ENCODE measurements at places on chromosomes 2 and 18. TPM values are rescaled to one million over a fixed set of nuclear protein-coding genes. Genes with fewer than 3 reads are reported as not detected.
A peak's percentile ranks its signal among the peaks of the same experiment; 100 is the strongest.

DNA sequence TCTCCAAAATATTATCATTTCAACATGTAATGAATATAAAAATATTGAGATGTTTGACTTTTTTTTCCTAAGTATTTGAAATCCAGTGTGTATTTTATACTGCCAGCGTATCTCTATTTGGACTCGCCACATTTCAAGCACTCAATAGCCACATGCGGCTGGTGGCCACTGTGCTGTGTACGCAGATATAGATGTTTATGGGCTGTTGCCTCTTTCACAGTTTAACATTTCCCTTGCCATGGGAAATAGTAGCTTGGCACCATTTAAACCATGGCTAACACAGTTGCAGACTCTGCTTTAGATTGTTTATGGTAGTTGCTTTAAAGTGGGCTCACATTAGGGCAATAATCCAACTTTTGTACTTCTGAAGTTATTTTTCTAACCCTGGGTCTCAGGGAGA lies 136.6 kb upstream of the ITGB6 start:
- no peak for DNase-seq

- DNase-seq, result no peak
These were observed 35.6 kb downstream of the HDAC4 start for GRCh38 chr2:239365071-239365781.

DNA sequence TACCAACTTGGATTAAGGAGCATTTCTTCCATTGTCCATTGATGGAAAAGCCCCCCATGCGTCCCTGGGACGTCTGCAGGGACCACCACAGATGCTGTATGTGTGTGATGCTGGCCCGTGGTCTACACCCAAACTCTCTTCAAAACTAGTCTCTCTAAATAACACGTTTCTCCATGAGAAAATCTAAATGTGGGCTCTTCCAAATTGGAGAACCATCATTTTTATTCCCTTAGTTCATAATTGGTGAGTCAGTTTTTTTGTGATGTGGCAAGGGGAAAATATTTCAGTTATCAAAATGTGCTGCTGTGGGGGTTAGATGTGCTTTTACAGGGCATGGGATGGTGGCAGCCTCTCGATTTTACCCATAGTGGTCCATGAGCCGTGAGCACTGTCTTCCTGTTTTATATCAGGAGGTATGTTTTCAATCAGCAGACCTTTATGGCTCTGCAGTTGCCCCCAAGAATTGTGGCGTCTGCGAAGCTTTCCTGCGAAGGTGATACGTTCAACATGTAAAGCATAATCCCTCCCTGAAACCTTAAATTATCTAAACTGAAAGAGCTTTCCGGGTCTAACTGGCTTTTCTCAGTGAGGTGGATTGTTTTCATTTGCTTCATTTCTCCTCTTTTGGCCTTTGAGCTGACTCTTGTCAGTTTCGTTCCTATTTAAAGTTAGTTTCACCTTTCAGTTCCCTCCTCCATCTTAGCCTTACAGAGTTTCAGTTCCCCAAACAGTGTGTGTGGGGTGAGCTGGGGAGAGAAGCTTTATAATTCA lies 78.4 kb downstream of the SETBP1 start:
- no peak for DNase-seq

- DNase-seq, result no peak
These were observed 253.5 kb upstream of the NRP2 start for GRCh38 chr2:205428811-205429210.

DNA sequence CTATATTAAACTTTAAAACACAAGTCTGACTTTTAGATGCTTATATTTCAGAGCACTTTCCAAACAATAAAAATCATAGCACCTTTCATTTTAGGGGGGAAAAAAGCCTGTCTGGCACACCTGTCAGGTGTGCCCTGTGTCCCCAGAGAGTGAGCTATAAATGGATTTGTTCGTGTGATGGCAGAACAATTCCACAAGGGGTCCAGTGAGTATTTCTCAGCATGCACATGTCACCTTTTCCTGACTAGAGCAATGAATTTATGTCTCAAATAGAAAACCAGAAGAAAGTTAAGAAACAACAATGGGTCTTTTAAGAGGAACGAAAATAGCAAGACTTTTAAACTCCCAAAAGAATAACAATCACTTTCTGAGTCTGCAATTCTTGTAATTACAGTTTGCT lies 55.9 kb downstream of the ACVR1C start:
- DNase-seq, result no peak

FAM124B gene
- 4.0 TPM for polyA plus RNA-seq

GRCh38 chr2:227570615-227571014 lies 28.1 kb upstream of the SCYGR2 start:
- no peak for DNase-seq

AQP4 gene
- polyA plus RNA-seq, result 0.05 TPM

DNA sequence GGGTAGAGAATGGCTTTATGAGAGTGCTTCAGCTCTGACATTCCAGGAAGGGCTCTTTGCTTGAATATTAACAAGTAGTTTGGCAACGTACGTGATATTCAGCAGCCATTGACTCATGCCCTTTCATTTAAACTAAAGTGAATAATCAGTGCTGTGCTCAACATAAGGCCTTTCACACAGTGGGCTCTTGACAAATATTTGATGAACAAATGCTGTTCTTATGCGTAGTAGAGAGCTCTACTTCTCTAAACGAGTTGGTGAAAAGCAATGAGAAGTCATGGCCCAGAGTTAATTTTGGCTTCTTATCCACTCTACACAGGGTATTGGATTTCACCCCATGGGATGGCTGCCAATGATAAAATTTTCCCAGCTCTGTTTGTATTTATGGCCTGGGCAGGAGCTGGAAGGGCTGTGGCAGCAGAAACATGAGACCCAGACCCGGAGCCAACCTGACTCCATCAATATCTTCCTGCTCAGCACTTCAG lies 338.9 kb downstream of the CCDC85A start:
- DNase-seq, result peak; percentile 11

DNA sequence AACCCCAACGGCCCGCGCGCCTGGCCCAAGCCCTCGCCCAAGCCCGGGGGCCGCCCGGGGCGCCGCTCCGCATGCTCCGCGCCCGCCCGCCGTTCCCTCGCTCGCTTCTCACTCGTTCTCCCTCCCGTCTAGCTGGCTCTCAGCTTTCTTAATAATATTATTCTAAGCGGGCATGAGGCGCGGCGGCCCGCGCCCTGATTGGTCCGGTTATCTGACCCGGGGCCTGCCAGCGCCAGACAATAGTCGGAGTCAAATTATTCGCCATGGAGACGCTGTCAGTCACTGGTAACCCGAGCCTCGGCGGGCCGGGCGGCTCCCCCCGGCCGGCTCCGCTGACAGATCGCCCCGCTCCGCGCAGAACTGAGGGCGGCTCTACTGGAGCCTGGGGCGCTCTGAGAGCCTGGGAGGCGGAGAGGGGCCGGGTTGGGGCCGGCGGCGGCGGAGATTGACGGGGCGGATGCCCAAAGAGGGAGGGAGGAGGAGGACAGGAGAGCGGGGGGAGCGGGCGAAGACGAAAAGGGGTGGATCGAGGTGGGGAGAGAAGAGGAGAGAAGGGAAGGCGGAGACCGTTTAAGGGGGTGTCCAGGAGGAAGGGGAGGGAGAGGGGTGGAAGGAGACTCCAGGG lies at the start of gene SIX2:
TSS of gene SIX2 (minus strand) at position 150 of the 625 bp plus-strand sequence. CDS start 342 bp downstream, outside the sequence.
- DNase-seq, result peak; percentile 88

- DNase-seq, result peak; percentile 75
These were observed 2108.8 kb upstream of the PIK3C3 start for GRCh38 chr18:39846265-39846664.

DNA sequence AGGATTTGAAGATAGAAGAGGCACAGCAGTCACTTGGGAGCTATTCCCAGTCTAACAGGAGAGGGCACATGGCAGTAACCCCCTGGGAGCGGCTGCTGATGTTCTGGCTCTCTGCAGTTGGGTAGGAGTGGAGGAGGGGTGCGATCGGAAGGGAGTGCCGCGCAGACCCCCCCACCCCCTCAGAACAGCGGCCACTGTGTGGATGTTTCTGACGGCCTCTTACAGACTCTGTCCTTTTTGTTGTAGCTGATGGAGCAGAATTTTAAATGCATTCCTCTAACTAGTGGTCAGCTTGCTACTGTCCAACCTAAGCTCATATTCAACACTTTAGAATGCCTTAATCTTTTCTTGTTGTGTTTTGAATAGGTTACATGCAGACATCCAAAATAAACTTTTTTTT lies 127.9 kb downstream of the AGAP1 start:
- DNase-seq, result no peak

- DNase-seq, result no peak
These were observed 169.4 kb downstream of the MEIS1 start for GRCh38 chr2:66604326-66604725.

RAMP1 gene
- polyA plus RNA-seq, result 185 TPM

- DNase-seq, result no peak
These were observed 13.5 kb downstream of the PPP1CB start for GRCh38 chr2:28764909-28765711.

DNA sequence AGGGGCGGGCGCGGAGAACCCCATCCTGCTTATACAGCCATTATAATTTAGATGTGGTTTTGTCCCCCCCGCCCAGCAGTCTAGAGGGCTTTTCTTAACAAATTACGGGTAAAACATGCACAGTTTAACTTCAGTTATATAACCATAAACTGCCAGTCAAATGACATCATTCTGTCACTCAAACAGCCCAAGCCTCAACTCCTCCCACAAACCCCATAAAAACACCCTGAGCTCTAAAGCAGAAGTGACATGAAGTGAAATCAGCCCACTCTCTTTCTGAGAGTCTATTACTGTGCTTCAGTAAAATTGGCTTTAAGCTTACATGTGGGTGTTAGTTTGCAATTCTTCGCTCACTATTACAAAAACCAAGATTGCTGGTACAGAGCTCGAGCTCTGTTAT lies 705.1 kb upstream of the GCFC2 start:
- no peak for DNase-seq

- DNase-seq, result no peak
These were observed 52.1 kb downstream of the CYRIA start for GRCh38 chr2:16613539-16614011.

- DNase-seq, result peak; percentile 41
These were observed 111.0 kb downstream of the B3GNT2 start for GRCh38 chr2:62306751-62307468.

IL1RL1 gene
- 7.3 TPM for polyA plus RNA-seq

DNA sequence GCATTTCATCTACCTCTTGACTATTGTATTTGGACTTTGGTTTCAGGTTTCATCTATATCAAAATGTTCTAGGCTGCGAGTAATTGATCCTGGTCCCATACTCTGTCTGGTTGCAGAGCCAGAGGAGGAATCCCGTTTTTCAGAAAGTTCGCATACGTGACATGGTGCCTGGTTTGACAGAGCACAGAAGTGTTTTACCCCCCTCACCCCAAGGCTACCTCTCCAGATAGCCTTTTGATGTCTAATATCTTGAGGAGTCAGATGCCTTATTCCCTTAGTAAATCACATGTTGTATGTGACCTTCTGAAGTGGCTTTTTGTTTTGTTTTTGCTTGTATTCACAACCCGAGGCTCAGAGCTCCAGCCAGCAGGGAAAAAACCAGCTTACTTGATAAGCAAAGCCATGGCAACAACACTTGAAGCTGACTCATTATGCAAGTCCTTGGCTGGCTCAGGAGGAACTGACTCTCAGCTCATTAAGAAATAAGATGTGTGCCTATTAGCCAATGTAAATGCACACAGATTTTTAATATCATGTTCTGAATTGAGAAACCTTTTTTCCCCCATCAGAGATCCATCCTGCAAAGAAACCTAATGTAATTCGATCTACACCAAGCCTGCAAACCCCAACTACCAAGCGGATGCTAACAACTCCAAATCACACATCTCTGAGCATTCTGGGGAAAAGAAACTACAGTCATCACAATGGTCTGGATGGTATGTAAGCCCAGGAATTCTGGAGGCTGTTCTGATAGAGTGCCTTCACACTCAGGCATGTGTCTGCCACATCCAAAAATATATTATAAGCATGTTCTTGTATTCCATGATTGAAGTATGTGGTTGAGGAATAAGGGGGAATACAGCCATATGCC lies 41.4 kb downstream of the OXER1 start:
- DNase-seq, result no peak

PROC gene
- polyA plus RNA-seq, result 0.43 TPM

REG3A gene
- not detected for polyA plus RNA-seq

DNA sequence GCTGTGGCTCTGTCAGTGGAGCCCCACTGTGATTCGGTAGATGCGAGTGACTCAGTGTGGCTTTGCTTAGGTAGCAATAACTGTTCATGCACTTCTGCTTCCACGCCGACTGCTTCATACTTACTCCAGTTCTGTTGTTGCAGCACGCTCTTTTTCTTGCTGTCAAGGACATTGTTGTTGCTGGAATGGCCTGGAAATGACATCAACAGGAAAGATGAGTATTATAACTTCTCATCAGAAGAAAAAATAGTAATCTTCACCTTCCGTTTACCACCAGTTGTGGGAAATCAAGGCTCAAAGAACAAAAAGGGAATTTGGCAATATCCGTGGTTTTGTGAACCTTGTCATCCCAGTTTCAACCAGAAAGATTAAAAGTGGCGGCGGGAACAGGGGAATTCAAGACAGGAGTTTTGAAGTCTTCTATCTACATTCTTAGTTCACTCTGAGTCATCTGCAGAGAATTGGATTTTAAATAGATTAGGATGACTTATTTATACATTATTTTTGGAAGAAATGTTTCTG lies 8.3 kb downstream of the TM4SF20 start:
- DNase-seq, result no peak

GRCh38 chr2:16188261-16188890 lies 248.0 kb downstream of the MYCN start:
- DNase-seq, result no peak

- no peak for DNase-seq
These were observed 19.8 kb downstream of the GAREM1 start for GRCh38 chr18:32450874-32451273.

DNA sequence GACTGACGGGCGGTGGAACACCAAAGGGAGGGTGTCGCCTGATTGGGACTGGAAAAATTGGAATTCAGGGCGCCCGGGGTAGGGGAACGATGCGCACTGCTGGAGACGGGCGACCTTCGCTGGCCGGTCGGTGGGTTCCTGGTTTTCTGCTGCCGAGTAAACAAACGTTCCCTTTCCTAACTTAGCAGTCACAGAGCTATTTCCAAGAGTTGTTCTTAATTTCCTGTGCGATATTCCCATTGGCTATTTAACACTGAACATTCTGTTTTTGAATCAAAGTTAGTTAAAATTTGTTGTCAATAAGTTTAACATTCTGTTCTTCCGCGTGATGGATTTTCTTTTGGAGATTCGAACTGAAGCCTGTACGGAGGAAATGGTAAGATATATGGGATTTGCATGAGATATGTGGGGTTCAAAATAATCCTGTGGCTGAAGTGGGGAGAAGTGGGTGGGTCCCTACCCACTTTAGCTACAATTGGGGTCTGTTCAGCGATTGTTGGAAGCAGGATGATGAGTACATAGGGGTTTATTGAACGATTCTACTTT lies 862 bp downstream of the C18orf54 start:
- DNase-seq, result no peak

AMER3 gene
- 0.05 TPM for polyA plus RNA-seq

Data from urinary bladder (tissue), 4 donors.